Upper lobe of right lung (tissue), 1 donor: ENCODE measurements at places on chromosomes 16 and 17. TPM values are rescaled to one million over a fixed set of nuclear protein-coding genes. Genes with fewer than 3 reads are reported as not detected.

GRIN2A gene
- 0.09 TPM for total RNA-seq

- H3K4me1 ChIP-seq = no peaks in the 10 kb centered on the region
- peak; percentile 63 for DNase-seq
- no peak overlapping the region for H3K4me3 ChIP-seq
- H3K27ac ChIP-seq = no peak overlapping the region
- peaks cover 76% of the 10 kb centered on the region for H3K36me3 ChIP-seq
Measured at GRCh38 chr17:2700491-2701141, 10.9 kb downstream of the CLUH start.

GRCh38 chr17:78113804-78114785 lies 14.5 kb downstream of the TMC6 start:
- H3K4me1 ChIP-seq = peaks cover 6% of the 10 kb centered on the region
- H3K27ac ChIP-seq = no peak overlapping the region
- no peak overlapping the region for H3K4me3 ChIP-seq
- peaks cover 45% of the 10 kb centered on the region for H3K36me3 ChIP-seq
- no peak for DNase-seq

KRT28 gene
- not detected for total RNA-seq

DNA sequence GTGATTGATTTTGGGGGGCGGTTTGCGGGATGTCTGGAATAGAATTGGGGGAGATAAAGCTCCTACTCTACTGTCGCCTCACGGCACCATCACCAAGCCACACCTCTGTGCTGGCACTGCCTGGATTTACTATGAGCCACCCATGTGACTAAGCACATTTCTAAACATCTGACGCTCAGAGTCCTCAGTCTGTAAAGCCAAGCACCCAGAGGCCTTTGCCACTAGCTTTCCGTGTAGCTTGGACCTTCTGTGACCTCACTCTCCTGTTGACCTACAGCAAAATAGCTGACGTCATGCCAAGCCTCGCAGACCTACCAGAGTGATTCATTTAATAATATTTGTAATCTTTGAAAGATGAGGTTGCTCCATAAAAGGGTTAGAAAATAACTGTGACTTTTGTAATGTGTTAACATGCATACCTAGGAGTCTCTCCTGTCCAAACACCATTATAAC lies 38.5 kb upstream of the MYOCD start:
- no peak overlapping the region for H3K27ac ChIP-seq
- H3K27me3 ChIP-seq = peaks cover 4% of the 10 kb centered on the region
- H3K36me3 ChIP-seq = no peaks in the 10 kb centered on the region
- no peak overlapping the region for H3K4me3 ChIP-seq

DNA sequence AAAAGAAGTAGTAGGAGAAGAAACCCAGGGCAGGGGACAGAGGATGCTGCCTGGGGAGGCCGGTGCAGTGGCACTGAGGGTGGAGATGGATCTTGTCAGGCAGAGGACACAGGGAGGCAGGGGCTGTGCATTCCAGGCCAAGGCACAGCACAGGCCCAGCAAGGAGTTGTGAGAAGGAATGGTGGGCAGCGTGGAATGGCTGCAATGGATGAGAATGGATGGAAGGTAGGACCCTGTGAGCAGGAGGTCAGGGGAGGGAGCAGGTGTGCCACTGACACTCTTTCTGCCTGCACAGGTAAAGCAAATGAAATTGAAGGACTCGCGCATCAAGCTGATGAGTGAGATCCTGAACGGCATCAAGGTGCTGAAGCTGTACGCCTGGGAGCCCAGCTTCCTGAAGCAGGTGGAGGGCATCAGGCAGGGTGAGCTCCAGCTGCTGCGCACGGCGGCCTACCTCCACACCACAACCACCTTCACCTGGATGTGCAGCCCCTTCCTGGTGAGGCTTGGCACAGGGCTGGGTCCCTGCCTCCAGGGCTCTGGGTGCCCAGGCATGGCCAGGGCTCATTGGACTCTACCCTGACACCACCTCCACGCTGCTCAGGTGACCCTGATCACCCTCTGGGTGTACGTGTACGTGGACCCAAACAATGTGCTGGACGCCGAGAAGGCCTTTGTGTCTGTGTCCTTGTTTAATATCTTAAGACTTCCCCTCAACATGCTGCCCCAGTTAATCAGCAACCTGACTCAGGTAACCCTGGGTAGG lies 32.8 kb downstream of the ABCC3 start:
- no peaks in the 10 kb centered on the region for H3K27me3 ChIP-seq
- H3K4me3 ChIP-seq = no peak overlapping the region
- H3K27ac ChIP-seq = no peak overlapping the region
- H3K36me3 ChIP-seq = no peaks in the 10 kb centered on the region
- no peak for DNase-seq
- H3K4me1 ChIP-seq = peaks cover 5% of the 10 kb centered on the region

GRCh38 chr17:76912421-76913164 lies 44.4 kb downstream of the MGAT5B start:
- H3K27ac ChIP-seq = no peak overlapping the region
- H3K4me1 ChIP-seq = no peaks in the 10 kb centered on the region
- no peaks in the 10 kb centered on the region for H3K27me3 ChIP-seq
- H3K4me3 ChIP-seq = no peak overlapping the region

DNA sequence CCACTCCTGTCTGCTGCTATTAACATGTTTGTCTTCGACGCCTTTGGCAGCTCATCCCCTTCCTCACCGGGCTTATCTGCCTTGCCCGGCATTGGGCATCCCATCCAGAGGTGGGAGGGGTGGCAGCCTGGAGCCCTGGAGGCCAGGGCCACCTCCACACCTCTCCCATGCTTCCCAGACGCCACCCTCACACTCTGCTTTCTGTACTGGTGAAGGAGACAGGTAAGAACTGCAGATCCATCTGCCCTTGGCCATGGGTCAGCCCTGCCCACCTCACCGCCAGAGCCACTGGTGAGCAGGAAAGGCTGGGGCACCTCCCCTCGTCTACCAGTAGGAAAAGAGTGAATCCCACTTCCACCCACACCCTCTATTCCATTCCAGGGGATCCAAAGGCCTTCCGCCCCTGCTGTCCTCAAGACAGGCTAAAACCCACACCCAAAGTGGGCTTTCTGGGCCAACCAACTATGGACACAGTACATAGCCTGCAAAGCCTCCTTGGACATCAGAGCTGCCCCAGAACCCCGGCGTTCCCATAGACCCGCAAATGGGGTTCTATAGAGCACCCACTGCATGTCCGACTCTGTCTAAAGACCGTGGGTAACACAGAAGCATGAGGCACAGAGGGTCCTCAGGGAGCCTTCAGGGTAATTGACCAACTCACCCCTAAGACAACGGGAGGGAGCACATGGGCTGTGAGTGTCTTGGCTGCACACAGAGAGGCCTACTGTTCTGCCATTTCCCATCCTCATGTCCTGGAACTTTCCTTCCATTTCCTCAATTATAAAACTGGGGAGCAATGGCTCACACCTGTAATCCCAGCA lies 23.4 kb upstream of the RBFOX3 start:
- H3K4me3 ChIP-seq = no peak overlapping the region
- no peaks in the 10 kb centered on the region for H3K4me1 ChIP-seq
- H3K36me3 ChIP-seq = no peaks in the 10 kb centered on the region
- DNase-seq = peak; percentile 42
- H3K27me3 ChIP-seq = peaks cover 26% of the 10 kb centered on the region
- no peak overlapping the region for H3K27ac ChIP-seq

CNGB1 gene
- not detected for total RNA-seq

DNA sequence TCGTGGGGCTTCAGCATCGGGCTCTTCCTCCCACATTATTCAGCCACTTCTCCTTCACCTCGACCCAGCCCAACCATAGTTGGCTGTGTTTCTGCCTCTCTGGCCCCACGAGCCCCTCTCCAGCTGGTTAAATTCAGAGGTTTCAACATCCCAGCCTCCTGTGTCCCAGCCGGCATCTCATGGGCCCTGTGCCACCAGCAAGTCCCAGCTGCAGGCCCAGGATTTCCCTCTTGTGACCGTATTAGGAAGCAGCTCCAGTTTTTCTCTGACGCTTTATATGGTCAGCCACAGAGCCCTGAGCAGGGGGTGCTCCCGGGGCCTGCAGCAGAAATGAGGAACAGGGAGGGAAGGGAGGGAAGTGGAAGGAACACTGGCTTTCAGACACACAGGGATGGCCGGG lies 27.4 kb downstream of the MYH11 start:
- DNase-seq = peak; percentile 65
- no peaks in the 10 kb centered on the region for H3K36me3 ChIP-seq

- no peaks in the 10 kb centered on the region for H3K27me3 ChIP-seq
- H3K36me3 ChIP-seq = peaks cover 9% of the 10 kb centered on the region
- peaks cover 55% of the 10 kb centered on the region for H3K4me1 ChIP-seq
Measured at GRCh38 chr16:57801809-57802340, 416 bp downstream of the KIFC3 start.

- H3K4me1 ChIP-seq = peaks cover 23% of the 10 kb centered on the region
- peak overlapping the region; percentile 16 for H3K4me3 ChIP-seq
- no peaks in the 10 kb centered on the region for H3K27me3 ChIP-seq
Measured at GRCh38 chr16:2983706-2984136, 3.5 kb upstream of the PKMYT1 start.

GRCh38 chr16:82317411-82318167 lies 147.6 kb upstream of the MPHOSPH6 start:
- peaks cover 4% of the 10 kb centered on the region for H3K4me1 ChIP-seq
- no peaks in the 10 kb centered on the region for H3K36me3 ChIP-seq

- no peaks in the 10 kb centered on the region for H3K4me1 ChIP-seq
- no peak overlapping the region for H3K27ac ChIP-seq
- DNase-seq = no peak
Measured at GRCh38 chr17:48373130-48373830, 56.7 kb downstream of the SKAP1 start.

DNA sequence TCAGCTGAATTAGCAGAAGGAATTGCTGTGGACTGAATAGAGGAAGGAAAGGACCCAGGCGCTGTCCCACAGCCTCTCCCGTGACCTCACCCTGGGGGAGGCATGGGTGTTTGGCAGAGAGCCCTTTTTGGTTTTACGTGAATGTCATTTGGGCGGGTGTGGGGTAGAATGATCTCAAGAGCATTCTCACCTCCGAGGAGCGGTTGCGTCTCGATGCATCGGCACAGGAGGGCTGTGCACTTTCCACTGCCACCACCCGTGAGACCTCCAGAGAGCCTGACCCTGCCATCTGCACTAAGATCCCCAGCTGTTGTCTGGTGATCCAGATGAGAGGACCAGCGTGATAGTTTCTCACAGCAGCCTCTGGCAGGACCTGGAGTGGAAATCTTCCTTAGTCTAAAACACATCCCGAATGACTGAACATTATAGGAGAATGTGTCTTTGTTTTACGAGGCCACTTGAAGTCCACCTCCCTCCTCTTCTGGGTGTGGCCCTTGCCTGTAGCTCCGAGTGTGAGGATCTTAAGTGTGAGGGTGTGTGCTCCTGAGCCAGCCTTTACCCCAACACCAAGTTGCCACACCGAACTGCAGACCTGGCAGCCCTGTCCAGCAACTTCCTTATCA lies 29.3 kb downstream of the FOXK2 start:
- peaks cover 50% of the 10 kb centered on the region for H3K4me1 ChIP-seq
- H3K4me3 ChIP-seq = no peak overlapping the region
- no peaks in the 10 kb centered on the region for H3K27me3 ChIP-seq
- no peaks in the 10 kb centered on the region for H3K36me3 ChIP-seq
- no peak for DNase-seq

ITPRIPL2 gene
- 68.9 TPM for total RNA-seq

- H3K27ac ChIP-seq = peak overlapping the region; percentile 58
- no peak for DNase-seq
- H3K36me3 ChIP-seq = no peaks in the 10 kb centered on the region
- no peaks in the 10 kb centered on the region for H3K27me3 ChIP-seq
Measured at GRCh38 chr17:15464231-15464985, 3.0 kb downstream of the CDRT4 start.

WDR81 gene
- total RNA-seq = 43.9 TPM

GRCh38 chr16:10665166-10665565 lies 29.6 kb downstream of the TEKT5 start:
- H3K4me1 ChIP-seq = no peaks in the 10 kb centered on the region
- no peak for DNase-seq
- H3K27me3 ChIP-seq = no peaks in the 10 kb centered on the region
- H3K36me3 ChIP-seq = no peaks in the 10 kb centered on the region
- H3K27ac ChIP-seq = no peak overlapping the region

DNA sequence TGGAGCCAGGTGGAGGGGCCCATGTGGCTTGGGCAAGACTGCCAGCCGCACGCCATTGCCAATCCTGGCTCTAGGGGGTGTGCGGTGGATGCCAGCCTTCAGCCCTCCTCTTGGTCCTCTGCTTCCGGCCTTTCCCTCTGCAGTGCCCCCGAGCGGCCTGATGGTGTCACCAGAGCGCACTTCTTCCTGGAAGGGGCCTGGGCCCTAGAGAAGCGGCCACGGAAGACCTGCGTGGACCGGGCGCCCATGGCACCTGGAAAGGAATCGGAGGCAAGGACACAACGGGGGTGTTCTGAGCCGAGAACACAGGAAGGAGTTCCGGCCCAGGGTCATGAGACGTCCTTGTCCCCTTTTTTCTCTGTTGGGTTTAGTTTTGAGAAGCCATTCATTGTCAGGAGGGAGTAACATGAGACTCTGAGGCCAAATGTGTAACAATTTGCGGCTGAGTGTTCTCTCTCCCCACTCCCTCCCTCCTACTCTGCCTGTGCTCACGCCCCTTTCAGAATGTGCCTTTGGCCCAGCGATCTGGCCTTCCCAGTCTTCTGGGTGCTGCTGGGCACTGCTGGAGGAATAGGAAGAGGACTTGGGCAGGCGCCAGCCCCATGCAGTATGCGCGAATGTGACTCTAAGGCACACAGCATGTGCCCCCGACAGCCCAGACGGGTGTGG lies 92.8 kb downstream of the IRX3 start:
- H3K27ac ChIP-seq = peak overlapping the region; percentile 78
- H3K4me1 ChIP-seq = peaks cover 4% of the 10 kb centered on the region
- H3K27me3 ChIP-seq = no peaks in the 10 kb centered on the region
- H3K4me3 ChIP-seq = peak overlapping the region; percentile 37

GRCh38 chr17:19000531-19001325 lies 3.8 kb downstream of the FAM83G start:
- H3K4me3 ChIP-seq = no peak overlapping the region
- H3K36me3 ChIP-seq = no peaks in the 10 kb centered on the region
- H3K4me1 ChIP-seq = peaks cover 5% of the 10 kb centered on the region
- H3K27ac ChIP-seq = no peak overlapping the region
- no peak for DNase-seq

EMP2 gene
- 726 TPM for total RNA-seq

DNA sequence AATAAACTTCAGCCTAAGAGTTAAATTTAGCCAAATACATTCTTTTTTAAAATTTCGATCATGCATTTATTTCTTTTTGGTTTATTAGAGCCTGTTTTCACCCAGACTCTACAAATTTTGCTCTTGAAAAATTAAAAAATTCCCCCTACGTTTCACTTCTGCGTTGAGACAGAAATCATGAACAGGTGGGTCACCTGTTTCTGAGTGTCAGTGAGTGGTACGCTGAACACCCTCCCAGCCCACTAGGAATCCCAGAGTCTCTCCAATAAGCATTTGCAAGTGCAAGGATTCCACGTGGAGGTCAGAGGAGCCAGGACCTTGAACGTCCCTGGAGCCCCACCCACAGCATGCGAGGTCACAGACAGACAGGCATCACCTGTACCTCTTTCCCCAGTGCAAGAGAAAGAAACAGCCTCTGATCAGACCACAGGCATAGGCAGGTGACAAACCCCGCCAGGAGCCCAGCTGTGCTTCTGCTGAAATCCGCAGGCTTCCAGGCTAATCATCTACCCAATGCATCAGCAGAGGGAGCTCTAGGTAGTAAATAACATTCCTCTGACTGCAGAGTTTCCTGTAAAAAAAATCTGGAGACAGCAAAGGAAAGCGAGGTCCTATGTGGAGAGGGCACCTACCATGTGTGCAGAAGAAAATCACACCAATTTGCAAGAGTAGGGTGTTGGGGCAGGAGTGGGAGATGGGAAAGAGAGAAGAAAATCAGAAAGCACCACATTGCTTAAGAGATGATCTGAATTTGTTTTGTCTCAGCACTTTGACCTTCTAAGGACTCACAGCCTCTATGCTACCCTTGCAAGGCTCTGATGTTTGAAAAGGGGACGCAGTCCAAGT lies 5.9 kb upstream of the XYLT1 start:
- H3K36me3 ChIP-seq = no peaks in the 10 kb centered on the region
- no peak overlapping the region for H3K4me3 ChIP-seq
- DNase-seq = no peak
- no peak overlapping the region for H3K27ac ChIP-seq

CD300LF gene
- 38.0 TPM for total RNA-seq
